ENCODE measurements at places on chromosomes 7 and 10. TPM values are rescaled to one million over a fixed set of nuclear protein-coding genes. Genes with fewer than 3 reads are reported as not detected.
A peak's percentile ranks its signal among the peaks of the same experiment; 100 is the strongest.

Gene STAM
- total RNA-seq: 31.3 TPM

GRCh38 chr7:154892459-154892858 lies 110.5 kb downstream of the PAXIP1 start:
- no peak for DNase-seq

Gene CFAP46
- total RNA-seq: 25.0 TPM

GRCh38 chr7:108094933-108095710 lies 35.0 kb downstream of the LAMB4 start:
- no peak for DNase-seq

- DNase-seq: no peak
Measured at GRCh38 chr7:98282703-98283102, 1.2 kb downstream of the BRI3 start.

GRCh38 chr10:121033366-121033765 lies 182.2 kb downstream of the WDR11 start:
- no peak for DNase-seq

DNA sequence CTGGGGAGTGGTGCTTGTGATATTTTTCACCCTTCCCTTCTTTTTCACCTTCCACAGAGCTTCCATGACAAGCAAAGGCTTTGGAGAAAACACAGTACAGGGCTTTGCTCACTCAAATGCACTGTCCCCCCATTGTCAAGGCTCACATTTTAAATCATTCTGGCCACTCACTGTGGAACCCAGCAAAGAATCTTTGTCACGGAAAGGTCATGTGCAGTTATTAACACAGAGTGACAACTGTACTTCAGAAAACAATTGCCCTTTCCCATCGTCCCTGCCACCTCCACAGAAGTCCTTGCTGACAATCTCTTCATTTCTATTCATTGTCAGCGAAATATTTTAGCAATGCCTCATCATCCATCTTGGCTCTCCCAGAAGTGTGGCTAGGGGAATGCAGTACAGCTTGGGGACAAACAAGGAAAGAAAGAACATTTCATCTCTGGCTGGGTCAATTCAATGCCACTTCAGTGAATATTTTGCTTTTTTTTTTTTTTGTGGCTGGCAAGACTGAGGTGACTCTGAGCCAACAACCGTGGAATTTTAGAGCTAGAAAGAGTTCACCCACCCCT lies 851.0 kb downstream of the KCNMA1 start:
- no peak for DNase-seq

DNA sequence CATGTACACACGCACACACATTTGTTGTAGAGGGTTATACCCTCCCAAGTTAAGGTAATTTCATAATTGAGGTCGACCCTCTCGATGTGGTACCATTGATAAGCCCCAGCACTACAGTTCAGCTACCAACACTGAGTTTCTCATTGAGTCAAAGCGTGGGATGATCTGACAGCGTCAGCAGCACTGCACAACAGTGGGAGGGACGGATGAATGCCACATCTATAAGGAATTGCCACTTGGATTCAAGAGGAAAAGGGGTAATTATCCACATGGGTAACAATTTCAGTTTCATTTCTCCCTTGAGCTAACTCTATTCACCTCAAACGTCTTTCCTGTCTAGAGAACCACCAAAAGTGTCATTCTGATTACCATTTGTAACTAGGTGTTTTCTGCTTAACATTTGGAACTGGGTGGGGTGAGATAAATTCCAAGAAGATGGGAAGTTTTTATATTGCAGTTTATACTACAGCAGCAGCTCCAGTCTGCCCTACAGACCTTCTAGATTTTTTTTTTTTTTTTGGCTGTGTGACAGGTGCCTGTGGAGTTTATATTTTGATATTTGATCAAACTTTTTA lies 342.9 kb downstream of the AUTS2 start:
- no peak for DNase-seq

DNA sequence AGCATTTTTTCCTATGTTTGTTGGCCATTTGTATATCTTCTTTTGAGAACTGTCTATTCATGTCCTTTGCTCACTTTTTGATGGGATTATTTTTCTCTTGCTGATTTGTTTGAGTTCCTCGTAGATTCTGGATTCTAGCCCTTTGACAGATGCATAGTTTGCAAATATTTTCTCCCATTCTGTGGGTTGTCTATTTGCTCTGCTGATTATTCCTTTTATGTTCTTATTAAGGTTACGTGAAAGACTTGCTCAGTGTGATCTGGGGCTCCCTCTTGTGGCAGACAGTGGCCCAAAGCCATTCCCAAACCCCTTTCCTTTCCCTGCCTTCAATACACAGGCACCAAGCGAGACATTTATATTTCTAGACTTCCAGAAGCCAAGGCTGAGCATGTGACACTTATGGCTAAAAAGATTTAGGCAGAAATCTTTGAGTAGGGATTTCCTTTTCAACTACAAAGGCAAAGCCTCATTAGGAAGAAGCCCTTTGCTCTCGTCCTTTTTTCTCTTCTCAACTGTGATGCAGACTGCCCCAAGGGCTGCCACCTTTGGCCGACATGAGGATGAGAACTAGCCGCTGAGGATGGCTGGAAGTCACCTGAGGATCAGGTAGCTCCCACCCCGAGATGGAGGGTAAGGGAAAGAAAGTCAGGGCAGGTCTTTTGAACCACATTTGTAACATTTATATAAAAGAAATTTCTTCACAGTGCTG lies 23.6 kb downstream of the ST8SIA6 start:
- DNase-seq: peak; percentile 62

Gene MBL2
- total RNA-seq: not detected

DNA sequence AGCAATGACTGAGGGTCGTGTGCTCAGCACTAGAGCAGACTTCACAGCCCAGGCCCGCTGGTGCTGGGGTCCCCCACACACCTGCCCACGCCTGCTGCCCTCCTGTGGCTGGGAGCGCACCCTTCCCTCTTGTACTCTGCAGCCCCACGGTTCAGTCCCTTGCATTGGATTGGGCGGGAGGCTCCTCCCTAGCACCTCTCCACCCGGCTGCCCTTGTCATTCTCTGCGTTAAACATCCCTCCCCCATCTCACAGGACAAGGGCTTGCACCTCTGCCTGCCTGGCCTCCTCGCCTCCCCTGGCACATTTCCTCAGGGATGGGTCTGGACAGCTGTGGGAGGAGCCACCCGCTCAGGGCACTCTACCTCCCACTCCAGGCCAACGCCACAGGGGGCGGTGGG lies 68.6 kb downstream of the ALOX5 start:
- no peak for DNase-seq

Gene HOGA1
- total RNA-seq: 4.8 TPM

DNA sequence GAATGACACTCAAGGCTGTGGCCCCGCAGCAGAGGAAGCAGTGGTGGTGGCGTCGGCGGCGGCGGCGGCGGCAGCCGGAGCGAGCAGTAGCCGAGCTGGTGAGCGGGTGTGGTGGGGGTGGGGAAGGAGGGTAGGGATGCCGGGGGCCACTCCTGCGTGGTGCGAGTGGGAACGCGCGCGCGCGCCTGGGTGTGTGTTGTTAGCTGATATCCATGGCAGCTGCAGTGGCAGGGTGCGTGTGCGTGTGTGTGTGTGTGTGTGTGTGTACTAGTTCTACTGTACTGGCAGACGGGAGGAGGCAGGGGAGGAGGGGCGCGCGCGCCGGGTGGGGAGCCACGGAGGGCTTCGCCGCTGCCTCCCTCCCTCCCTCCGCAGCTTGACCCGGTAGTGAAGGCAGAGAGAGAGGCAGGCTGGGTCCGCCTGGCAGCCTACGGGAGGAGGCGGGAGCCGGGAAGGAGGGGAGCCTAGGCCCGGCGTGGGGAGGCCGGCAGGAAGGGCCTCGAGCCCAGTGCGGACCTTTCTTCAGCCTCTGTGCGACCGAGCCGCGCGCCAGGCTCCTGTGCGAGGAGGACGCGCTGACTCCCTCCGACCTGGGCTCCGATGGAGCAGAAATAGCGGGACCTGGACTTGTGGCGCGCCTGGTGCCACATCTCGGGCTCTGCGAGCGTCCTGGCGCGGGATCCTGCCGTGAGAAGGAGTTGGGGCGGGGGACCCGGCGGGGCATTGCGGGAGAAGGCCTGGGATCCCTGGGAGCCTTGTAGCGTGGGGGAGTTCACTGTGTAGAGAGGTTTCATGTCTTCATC lies at the start of gene MAGI2:
Gene MAGI2, minus strand, starts transcription at position 110 of the 803 bp plus-strand sequence. CDS start 347 bp downstream, outside the sequence.
- DNase-seq: peak; percentile 95

DNA sequence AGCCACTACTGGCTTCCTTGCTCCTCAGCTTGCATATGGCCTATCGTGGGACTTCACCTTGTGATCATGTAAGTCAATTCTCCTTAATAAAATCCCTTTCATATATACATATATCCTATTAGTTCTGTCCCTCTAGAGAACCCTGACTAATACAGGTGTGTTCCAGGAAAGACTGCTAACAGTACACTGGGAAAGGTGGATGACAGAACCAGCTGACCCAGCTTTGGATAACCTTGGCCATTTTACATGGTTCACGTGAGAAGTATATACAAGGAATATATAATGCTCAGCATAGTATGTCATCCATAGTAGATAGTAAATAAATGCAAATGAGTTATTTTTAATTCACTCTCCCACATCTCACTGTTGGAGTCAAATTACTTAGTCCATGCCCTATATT lies 1003.5 kb downstream of the SORCS3 start:
- no peak for DNase-seq

DNA sequence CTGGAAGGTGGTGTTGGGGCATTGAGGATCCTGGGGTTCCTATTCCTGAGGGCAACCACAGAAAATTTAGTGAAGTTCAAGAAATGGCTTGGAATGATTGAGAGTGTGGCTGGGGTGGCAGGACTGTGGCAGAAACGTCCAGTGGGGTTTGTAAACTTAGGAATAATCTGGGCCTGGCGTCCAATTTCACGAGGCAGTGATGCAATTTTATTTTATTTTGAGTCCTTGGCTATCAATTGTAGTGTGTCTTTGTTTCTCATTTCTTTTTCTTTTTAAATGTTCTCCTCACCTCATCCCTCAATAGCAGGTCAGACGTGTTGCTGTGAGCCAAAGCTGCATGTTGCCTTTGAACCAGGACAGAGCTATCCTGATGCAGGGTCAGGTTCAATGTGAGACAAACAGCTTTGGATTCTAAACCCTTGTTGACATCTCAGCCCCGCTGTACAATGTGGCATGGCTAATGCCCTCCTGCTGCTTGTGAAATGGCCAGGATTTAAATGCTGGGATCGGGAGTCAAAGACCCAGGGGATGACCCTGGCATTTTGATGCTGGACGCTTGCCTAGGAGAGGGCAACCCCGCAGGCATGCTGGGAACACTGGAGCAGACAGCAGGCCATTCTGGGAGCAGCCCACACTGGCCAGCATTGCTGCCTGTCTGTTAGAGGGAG lies 64.8 kb downstream of the RBM20 start:
- no peak for DNase-seq

Gene CPA2
- total RNA-seq: not detected

- no peak for DNase-seq
Measured at GRCh38 chr7:30694218-30694745, 12.0 kb upstream of the CRHR2 start.

Gene UNCX
- total RNA-seq: not detected

Gene KDM7A
- 16.1 TPM for total RNA-seq

All from dorsolateral prefrontal cortex (tissue), 122 donors.